Vagina (tissue), 2 donors: ENCODE measurements at places on chromosomes 4 and X. TPM values are rescaled to one million over a fixed set of nuclear protein-coding genes. Genes with fewer than 3 reads are reported as not detected.

GRCh38 chrX:134452596-134452995 lies 7.4 kb upstream of the HPRT1 start:
- DNase-seq, result no peak

GRCh38 chr4:44988011-44988410 lies 261.7 kb upstream of the GNPDA2 start:
- no peak for DNase-seq

DNA sequence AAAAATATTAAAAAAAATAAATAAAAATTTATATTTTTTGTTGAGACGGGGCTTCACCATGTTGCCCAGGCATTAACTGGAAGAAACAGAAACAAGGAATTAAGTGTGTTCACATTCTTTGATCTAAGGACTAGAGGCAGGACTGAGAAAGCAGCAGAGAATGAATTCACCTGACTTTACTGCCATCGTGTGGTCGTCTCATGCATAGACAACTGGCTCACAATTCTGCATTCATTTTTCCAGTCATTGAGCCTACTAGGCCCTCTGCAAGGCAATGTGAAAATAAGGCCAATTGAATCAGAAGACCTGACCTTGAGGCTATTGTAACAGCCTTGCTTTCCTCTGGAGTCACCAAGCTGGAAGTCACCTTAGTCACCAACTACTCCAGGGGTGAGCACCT lies 37.4 kb downstream of the LHFPL1 start:
- no peak for DNase-seq

The TEX13D gene
- total RNA-seq, result not detected

GRCh38 chrX:118117741-118118140 lies 1.1 kb upstream of the KLHL13 start:
- no peak for DNase-seq

DNA sequence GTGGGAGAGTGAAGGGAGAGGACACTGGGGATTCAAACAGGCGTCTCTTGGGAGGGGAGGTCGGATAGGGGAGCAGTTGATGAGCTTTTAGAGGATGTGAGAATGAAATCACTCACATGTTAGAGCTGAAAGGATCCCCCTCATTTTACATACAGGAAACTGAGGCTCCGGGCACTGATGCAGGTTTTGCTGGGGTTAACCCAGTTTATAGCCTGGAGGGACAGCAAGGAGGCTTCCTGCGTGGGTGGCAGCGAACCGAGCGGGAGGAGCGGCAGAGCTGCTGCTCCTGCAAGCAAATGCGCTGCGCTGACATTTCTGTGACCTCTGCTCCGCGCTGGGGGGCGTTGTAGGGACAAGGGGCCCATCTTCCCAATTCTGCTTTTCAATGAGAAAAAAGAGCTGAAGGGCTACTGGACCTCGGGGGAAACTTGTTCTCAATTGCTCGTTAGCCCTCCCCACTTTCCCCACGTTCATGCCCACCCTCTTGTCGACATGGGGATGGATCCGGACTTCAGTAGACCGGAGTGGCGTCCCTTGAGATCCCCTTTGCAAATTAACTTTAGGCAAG lies 1.2 kb upstream of the NEUROG2 start:
- DNase-seq, result no peak

The IQCM gene
- total RNA-seq, result not detected
